ENCODE measurements at places on chromosomes 12 and 14.

DNA sequence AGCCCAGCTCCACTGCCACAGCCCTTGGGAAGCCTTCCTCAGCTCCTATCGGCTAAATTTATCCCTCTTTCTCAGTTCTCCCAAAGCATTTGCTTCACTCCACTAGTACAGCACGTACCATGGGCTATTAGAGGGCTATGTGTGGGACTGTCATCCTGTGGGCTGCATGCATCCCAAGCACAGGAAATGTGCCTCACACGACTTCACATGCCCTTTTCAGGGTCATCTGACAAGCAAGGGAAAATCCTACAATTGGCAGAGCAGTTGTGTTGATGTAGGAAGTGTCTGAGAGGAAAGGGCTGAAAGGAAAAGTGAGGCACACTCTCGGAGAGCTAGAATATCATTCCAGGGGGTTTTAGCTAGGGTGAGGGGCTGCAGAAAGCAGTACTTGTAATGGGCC, 47.6 kb downstream of the NINJ2 start:
- DNase-seq: no peak

DNA sequence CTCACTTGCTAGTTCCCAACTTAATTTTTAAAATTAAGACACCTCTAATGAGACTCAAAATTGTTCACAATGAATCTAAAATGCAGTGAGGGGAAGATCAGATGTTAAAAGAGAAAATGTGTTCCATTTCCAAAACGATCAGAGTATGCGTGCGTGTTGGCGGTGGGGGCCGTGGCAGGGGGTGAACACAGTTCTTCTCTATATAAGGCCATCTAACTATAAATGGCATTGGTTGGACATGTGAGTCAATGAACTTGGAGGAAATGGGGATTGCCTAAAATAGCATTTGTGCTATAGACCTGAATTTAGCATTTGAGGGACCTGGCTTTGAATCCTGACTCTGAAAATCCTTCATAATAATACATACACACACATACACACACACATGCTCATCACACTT, 149.4 kb downstream of the FOXN3 start:
- no peak for DNase-seq

DNA sequence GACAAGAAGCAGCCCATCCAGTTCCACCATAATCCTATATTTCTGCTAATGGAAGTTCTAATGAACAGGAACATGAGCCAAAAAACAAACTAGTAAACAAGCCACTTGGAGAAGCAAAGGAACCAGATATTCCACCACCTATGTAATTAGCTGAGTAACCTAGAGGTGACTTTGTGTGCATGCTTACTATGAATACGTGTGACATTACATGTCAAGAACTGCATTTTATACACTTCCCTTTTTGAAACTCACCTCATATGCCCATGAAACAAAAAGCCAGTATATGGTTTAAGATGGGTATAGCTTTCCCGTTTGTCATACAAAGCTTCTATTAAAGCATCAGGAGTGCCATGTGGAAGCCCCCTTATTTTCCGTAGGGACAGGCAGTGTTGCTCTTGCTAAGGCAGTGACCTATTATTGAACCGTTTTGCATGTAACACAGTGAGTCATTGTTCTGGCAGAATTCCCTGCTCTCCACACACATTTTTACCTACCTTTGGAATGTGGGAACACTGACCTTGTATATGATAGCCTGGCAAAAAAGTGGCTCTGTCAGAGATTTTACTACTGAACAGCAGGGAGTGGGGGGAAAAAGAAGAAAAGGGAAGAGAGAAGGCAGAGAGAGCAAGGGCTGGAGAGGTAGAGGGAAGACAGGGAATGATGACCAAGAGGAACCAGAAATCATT, 34.8 kb upstream of the FRMD6 start:
- DNase-seq: no peak

DNA sequence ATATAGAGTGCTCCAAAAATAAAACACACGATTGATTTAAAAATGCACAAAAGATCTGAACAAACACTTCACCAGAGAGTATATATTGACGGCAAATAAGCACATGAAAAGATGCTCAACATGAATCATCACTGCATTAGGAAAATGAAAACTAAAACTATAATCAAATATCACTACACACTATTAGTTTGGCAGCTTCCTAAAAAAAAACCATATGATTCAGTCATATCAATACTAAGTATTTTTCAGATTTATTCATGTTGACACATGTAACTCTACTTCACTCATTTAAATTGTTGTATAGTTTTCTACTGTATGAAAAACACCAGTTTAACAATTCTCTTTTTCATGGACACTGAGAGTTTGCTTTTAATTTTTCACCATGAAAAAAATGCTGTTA, 41.6 kb downstream of the EXOC5 start:
- DNase-seq: no peak

DNA sequence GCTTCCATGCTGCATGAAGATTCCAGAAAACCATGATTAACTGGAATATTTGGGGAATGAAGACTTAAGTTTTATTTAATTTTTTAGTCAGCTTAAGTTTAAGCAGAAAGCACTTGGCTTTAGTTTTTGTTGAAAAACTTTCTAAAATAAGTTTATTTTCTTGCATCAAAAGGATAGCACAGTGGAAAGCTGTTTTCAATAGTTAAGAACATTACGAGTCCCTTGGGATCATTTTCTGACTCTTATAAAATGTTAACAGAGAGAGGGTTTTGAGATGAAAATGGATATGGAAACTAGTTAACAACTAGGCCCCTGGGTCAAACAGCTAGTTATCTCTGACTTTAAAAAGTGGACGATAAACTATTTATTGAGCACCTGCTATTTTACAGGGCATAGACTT, 181.9 kb upstream of the SLC38A2 start:
- no peak for DNase-seq

DNA sequence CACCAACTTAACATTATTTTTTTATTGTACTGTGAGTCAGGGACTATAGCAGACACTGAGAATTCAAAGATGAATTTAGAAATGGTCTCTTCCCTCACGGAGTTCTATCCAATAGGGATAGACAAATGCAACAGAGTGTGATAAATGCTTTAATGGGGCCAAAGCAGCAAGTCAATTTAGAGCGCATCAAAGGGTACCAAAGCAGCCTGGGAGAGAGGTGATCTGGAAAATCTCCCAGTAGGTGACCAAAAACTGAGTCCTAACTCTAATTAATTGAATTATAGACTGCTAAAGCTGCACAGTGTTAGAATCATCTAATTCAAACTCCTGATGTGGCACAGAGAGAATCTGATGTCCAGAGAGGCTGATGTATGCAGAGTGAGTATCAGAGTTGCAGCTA, 2.6 kb downstream of the LIN7A start:
- no peak for DNase-seq

Measured in globus pallidus (tissue), 1 donor.